Activated CD8-positive, alpha-beta T cell treated with anti-CD3 and anti-CD28 coated beads, Interleukin-2, amount 10 ng/mL, durations not matched to agents 7 days and 5 days (primary cell): ENCODE measurements at places on chromosomes 13 and 19. TPM values are rescaled to one million over a fixed set of nuclear protein-coding genes. Genes with fewer than 3 reads are reported as not detected.

Gene HOOK2
- total RNA-seq: 14.4 TPM

Gene CABP5
- not detected for total RNA-seq

Gene NXNL1
- not detected for total RNA-seq

Gene ZFR2
- total RNA-seq: 0.42 TPM

Gene CCL25
- 10.0 TPM for total RNA-seq

Gene MCEMP1
- not detected for total RNA-seq

Gene CYP4F8
- not detected for total RNA-seq

Gene FBXO27
- not detected for total RNA-seq

Gene GARIN5A
- total RNA-seq: 0.29 TPM

Gene SEMA6B
- not detected for total RNA-seq

Gene ZNF492
- total RNA-seq: 2.1 TPM

Gene GIPC3
- 0.31 TPM for total RNA-seq
